ENCODE measurements at places on chromosomes 5 and 9.

- DNase-seq = no peak
Measured at GRCh38 chr9:1028501-1029190, 21.5 kb upstream of the DMRT2 start.

DNA sequence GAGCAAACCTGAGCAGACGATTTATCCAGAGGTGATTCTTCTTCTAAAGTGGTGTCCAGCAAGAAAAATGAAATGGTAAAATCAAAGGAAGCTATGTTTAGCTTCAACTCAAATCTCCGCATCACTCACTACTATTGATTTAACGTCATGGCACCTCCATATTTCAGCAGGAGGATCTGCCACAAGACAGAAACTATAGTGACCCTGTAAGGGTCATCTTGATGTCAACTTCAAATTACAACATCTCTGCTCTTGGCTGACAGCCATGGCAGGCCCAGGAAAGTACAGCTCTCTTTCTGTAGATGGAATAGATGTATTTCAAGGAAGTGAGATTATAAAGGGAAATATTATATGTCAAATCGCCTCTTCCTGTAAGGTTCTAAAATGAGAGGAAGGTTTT, 10.1 kb upstream of the EFNA5 start:
- DNase-seq = no peak

DNA sequence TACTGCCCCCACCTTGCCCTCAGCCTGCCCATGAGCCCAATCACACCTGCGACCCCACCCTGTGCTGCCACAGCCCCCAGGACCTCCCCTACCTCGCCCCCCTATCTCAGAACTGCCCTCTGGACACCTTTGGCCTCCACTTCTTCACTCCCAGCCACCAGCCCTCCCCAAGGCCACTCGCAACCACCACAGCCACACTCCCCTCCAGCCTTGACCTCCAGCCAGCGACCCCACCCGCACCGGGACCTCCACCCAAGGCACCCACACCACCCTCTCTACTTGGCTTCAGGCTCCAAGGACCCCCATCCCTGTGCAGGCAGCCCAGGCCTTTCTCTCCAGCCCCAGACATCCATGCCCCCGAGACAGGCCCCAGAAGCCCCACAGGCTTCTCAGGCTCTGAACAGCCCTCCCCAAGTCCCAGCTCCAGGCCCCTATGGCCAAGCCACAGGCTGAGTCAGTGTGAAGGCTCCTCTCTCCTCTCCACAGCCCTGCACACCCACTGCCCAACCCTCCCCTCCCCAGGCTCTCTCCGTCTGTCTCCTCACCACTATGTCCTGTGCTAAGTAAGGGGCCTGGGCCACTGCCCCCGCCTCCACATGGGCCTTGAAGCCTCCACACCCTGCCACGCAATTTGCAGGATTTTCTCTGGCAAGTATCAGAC, 2.0 kb downstream of the AK1 start:
- no peak for DNase-seq

DNA sequence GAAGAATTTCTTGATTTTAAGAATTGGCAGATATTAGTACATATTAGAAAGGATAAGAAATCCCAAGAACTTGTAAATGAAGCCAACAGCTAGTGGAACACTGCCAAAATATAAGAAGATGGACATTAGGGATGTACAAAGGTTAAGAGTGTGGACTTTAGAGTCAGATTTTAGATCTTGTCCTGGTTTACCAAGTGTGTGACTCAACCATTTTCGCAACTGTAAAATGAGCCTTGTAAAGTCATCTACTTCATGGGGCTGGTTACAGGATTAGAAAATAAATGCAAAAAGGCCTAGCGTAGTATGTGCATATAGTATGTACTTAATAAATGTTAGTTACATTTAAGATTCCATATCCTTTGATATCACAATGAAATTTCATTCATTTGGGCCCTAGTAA, 260.0 kb downstream of the RAB3C start:
- DNase-seq = no peak

GRCh38 chr5:4226565-4226964, 630.9 kb downstream of the IRX1 start:
- DNase-seq = no peak

- no peak for DNase-seq
Measured at GRCh38 chr9:114003758-114004157, 74.3 kb downstream of the AMBP start.

- DNase-seq = no peak
Measured at GRCh38 chr5:71731015-71731414, 11.9 kb downstream of the CARTPT start.

GRCh38 chr5:72552041-72552557, 44.9 kb upstream of the ZNF366 start:
- no peak for DNase-seq

- no peak for DNase-seq
Measured at GRCh38 chr5:135244620-135245021, 154.4 kb downstream of the MACROH2A1 start.

GRCh38 chr5:126648471-126648870, 47.7 kb downstream of the PHAX start:
- no peak for DNase-seq

GRCh38 chr9:98132806-98133631, 14.0 kb upstream of the TRIM14 start:
- no peak for DNase-seq

DNA sequence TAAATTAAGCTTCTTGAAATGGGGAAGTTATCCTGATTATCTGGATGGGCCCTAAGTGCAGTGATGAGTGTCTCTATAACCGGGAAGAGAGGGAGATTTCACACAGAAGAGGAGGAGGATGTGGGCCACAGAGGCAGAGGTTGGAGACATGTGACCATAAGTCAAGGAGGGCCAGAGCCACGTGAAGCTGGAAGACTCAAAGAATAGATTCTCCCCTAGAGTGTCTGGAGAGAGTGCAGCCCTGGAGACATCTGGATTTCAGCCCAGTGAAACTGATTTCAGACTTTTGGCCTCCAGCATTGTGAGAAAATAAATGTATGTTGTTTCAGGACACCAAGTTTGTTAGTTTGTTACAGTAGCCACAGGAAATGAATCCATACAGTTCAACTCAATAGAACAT, 442.9 kb downstream of the NTRK2 start:
- DNase-seq = no peak

DNA sequence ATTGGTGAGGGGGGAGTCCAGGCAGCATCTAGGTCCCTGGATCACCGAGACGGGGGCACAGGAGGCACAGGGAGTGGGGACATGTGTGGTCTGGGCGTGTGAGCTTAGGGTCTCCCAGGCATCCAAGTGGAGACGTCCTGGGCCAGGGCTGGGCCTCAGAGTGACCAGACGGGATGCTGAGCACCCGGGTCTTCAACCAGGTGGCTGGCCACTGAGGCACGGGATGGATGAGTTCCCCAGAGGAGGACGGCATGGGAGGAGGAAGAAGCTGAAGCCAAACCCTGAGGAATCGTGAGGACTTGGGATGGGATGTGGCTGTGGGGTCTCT, 88.0 kb downstream of the LMX1B start:
- peak; percentile 17 for DNase-seq

DNA sequence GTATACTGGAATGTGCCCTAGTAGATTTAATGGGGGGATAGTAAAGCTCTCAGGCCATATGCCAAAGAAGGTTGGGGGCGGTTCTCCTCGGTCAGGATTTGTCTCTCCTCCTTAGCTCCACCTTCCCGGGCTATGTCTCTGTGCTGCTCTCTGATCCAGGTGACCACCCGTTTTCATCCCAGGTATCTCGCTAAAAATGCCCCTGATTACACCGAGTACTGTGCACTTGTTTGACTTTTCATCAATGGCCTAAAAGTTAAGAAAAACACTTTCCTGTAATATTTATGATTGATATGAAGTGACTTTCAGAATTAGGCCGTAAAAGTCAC, 724 bp downstream of the NDUFS6 start:
- no peak for DNase-seq

- DNase-seq = no peak
Measured at GRCh38 chr5:147668385-147668784, 114.1 kb downstream of the JAKMIP2 start.

- DNase-seq = no peak
Measured at GRCh38 chr5:101531026-101531425, 627.9 kb upstream of the ST8SIA4 start.

DNA sequence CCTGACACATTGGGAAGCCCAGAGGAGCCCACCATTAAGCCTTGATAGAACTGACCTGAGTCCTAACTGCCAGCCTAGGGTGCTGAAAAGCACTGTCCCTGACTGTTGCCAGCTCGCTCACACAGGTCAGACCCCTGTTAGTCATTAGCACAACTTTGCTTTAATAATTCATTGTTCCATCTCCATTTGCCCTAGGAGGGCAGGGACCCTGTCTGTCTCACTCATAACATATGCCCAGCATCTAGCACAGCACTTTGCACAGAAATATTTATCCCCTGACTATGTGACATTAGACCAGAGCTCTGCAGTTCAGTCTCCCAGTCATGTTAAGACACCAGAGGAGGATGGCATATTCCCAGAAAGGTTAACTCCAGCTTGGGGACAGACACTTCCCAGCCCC, 61.8 kb upstream of the STXBP1 start:
- no peak for DNase-seq

DNA sequence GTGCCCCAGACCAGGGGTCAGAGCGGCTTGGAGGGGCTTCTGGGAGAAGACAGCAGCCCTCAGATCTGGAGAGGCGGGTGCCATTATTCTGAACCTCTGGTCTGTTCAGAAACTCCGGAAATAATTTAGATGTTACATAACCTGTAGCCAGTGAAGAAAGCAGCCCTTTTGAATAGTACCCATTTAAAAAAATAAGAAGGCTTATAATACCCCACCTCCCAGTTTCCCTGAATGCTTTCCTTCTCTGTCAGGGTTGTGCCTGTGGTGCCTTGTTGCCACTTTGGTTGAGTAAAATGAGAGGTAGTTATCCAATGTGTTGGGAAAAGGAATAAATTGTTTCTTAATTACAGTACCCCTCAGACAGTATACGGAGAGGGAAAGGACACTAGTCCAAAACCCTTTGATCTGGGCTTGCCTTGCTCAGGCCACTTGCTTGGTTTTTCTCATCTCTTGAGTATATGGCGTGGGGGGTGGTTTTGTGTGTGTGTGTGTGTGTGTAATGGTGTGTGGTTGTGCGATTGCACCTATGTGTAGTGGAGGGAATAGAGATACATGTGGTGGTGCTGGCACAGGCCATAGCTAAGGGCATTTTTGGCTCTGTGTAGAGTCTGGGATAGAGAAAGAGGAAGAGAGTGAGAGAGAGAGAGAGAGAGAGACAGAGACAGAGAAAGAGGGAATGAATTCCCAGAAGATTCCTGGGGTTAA, 59.1 kb upstream of the TLR4 start:
- no peak for DNase-seq

DNA sequence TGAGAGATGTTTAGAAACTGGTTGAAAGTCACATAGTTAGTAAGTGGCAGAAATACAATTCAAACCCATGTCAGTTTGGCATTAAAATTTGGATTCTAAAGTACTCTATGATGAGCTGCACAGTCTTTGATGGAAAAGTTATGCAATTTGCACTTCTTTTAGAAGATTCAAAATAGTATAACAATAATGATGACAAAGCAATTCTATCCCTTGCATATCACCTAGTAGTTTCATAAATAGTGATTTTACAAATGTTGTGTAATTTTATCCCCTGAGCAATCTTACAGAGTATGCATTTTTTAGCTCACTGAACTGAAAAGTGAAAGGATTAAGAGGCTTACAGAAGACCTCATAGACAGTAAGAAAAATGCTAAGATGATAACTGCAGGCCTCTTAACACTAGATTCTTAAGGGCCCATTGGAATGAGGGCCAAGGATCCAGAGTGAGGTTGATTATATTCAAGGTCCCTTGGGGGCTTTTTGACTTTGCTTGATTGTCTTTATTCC, 3.7 kb downstream of the C5orf46 start:
- DNase-seq = no peak

- DNase-seq = no peak
Measured at GRCh38 chr9:8468045-8468637, 668.6 kb upstream of the DMAC1 start.

GRCh38 chr5:179166171-179166885, 106.2 kb downstream of the ZNF354C start:
- DNase-seq = no peak

DNA sequence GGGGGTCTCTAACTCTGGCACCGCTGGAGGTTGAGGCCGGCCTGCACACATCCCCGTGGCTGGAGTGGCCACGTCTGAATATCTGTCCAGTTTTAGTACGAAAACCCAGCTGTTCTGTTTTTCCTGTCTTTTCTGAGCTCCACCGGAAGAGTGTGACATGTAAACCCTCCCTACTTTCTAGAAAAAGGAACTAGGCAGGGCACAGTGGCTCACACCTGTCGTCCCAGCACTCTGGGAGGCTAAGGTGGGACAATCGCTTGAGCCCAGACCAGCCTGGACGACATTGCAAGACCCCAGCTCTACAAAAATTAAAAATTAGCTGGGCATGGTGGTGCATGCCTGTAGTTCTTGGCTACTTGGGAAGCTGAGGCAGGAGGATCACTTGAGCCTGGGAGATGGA, 8.2 kb upstream of the PHYKPL start:
- DNase-seq = no peak

DNA sequence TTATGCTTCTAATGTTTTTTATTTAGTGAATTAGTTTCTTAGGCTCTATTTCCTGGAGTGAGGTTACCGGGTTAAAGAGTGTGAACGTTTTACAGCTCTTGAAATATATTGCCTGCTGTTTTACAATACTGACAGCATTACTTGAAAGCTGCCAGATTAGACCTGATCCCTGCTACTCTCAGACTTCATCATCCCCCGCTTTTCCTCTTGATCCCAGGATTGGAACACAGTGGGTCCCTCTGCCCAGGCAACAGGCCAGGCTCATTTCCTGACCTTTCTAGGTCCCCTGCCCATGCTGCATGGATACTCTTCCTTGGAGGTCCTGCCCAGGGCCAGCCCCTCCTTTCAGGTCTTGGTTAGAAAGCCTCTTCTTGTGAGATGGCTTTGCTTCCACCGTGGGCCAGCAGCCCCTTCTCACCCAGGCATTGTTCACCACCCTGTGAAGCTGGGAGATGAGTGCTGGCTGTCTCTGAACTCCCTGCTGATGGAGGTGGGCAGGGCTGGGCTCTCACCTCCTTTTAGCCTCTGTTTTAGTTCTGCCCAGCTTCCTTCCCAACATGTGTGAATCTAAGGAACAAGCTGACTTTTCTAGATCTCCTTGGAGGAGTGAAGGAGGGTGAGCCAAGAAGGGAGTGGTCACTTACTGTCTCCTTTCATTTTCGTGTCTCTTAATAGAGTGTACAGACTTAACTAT, 15.5 kb upstream of the FAM120AOS start:
- DNase-seq = no peak

- DNase-seq = no peak
Measured at GRCh38 chr5:41527201-41527779, 16.9 kb upstream of the PLCXD3 start.

All from posterior cingulate gyrus (tissue), 11 donors.